NCI-H1436 treated with DMSO at 0.1 percent for 48 hours (cell line): ENCODE measurements at places on chromosomes 3 and 15.

GRCh38 chr3:103794656-103795055 is 1359.8 kb downstream of the ZPLD1 start:
- no peak for DNase-seq

DNA sequence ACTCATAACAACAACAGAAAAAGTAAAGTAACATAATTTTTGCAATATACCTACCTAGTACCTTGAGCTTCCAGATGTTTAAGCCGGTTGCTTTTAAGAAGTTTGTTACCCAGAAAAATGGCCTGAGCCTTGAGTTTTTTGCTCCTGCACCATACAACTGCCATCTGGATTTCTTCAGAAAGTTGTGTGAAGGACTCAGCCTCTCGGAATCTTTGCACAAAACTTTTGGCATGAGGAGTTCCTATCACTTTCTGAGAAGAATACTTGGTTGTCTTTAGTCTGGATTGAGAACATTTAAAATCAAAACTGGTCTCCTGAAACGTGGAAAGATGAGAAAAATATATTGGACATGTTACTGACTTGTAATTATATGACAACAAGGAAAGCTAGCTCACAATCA is 17.3 kb downstream of the GTPBP8 start:
- DNase-seq: no peak

DNA sequence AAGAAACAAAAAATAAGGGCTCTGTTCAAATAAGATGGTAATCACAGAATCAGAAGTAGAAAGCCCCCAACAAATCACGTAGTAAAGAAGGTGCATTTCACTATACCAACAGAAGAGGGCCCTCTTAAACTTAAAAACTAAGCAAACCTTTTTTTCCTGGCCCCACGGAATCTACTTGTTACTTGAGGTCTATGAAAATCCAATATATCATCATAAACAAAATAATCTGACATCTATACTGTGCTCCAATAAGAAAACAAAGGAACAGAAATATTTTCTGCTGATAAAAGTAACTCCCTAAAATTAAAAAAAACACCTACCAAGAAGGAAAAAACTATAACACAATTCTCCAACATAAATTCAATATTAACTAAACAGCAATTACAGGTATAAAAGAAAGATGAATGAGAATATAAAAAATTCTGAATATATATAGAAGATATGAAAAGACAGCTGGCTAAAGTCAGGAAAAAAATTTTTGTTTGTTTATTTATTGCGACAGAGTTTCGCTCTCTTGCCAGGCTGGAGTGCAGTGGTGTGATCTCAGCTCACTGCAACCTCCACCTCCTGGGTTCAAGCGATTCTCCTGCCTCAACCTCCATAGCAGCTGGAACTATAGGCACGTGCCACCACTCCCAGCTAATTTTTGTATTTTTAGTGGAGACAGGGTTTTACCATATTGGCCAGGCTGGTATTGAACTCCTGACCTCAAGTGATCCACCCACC is 81.8 kb downstream of the CLASP2 start:
- DNase-seq: no peak

DNA sequence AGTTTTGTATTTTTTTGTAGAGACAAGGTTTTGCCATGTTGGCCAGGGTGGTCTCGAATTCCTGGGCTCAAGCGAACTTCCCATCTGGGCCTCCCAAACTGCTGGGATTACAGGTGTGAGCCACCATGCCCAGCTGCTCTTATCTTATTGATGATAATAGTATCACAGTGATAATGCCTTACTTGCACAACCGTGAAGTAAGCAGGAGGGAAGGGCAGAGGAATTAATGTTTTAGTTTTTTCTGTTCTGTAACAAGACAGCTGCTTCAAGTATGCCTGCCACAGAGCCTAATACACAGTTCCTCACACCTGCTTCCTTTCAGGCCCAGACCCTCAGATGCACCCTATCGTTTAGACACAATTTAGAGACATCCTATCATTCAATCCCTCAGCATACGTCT is 26.1 kb upstream of the MUC13 start:
- no peak for DNase-seq

DNA sequence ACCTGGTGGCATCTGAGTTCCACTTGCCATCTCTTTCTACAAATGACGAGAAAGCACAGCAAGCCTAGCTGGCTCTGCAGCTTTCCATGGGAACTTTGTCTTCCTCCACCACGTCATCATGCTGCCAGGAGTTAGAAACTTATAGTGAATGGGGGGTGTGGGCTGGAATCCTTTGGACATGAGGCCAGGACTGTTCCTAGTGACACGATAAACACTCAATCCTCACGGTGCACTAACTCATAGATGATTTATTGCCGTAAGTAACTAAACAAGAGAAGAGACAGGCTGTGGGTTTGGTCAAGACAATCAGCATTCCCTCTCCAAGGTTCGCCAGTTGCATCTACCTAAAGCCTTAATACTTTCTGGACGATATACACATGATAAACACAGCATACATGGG is 50.6 kb downstream of the OXNAD1 start:
- DNase-seq: no peak

DNA sequence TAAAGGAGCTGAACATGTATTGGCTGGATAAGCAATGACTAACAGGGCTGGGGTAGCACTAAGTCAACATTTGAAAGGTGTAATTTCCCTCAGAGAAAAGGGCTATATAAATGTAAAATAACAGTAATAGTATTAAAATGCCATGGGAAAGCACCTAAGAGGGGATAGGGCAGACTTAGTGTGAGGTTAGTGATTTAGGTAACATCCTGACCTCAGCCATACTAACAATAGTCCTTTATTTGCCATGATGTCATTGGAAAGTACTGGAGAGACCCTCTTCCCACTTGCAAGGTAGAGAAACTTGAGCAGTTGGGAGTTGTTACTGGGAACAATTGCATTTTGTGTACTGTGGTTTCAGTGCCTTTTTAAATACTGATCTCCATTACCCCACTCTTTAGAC is 103.4 kb downstream of the LSAMP start:
- no peak for DNase-seq

DNA sequence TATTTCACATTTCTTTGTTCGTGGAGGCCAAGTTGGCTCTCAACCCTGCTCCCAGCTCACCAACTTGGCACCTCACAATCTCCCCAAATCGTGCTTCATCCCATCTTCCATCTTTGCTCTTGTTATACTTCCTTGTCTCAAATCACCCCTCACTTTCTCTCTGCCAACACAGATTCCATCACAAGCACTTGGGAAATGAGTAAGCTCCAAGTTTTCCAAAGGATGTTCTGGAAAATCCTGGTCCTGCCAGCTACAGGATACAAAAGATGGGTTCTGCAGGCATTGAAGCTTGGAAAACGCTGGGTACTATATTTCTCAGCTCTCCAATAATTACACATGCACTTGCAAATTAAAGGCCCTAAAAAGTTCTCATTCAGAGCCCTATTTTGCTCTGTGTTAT is 4.1 kb upstream of the TM4SF4 start:
- no peak for DNase-seq

GRCh38 chr3:150423761-150424160 is 15.7 kb downstream of the TSC22D2 start:
- DNase-seq: no peak

- no peak for DNase-seq
Observed at GRCh38 chr3:120350401-120350941, 1.3 kb upstream of the LRRC58 start.

DNA sequence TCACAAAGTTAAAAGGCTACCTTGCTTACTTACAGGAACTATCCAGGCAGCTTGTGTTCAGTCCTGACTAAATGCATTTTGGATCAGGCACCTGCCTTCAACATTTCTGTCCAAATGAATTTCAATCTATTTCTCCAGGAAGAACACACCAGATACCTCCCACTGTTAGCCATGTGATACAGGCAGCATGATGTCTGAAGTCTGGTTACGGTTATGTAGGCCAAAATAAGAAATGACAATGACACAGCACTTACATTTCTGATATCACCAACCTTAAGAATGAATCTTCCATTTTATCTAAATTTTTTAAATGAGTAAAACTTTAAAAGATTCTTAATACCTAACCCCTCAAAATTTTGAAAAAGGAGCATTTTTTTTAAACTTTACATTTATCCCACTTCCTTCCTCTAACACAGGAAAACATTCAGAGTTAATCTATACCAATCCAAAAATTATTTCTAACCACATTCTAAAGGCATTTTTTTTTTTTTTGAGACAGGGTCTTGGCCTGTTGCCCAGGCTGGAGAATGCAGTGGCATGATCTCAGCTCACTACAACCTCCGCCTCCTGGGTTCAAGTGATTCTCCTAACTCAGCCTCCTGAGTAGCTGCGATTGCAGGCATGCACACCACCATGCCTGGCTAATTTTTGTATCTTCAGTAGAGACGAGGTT is at the start of gene MAP4:
TSS of gene MAP4 (minus strand) at position 116 of the 673 bp plus-strand sequence. CDS start 17,556 bp downstream, outside the sequence.
- DNase-seq: no peak

GRCh38 chr3:155744626-155745324 is at the start of gene PLCH1:
PLCH1 (minus strand) TSS chr3:155745071; CDS start chr3:155704224, 40,847 bp downstream.
- DNase-seq: no peak

DNA sequence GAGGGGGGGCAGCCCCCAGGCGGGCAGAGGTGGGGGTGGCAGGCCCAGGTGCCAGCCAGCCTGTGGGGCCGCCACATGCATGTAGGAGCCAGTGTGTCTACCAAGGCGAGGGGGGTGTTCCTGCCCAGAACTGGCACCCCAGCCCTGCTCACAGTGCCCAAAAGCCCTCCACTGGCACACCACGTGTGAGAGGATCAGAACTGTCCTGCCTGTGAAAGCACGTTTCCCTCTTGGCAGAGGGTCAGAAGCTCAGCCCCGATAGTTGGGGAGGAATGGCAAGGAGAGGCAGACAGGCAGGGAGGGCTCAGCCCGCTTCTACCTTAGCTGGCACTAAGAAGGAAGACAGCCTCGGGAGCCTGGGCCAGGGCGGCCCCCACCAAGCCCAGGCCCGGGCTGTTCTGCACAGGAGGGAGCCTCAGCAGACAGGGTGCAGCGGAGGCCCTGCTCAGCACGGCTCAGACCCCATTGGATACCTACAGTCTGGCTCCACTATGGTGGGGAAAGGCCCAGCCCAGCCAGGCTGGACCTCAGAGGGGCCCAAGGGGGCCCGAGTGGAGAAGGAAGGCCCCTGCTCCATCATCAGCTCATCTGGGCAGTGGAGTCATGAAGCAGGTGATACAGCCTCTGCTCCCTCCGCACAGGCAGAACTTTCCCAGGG is 84.8 kb upstream of the LINGO1 start:
- DNase-seq: no peak

DNA sequence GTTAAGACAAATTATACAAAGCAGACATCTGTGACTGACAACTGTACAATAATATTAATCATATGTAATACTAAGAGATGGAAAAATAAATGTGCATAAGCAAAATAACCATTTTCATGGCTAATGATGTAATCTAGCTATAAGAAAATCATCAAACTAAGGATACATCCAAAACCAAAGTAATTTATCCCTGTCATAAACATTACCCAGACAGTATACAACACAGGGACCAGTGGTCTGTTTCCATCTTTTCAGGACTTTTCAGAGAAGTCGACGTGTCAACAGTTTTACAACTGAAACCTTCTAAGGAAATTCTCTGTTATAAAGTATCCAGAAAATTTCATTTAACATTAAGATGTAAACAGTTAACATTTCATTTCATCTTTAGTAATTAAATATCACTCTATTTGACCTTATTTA is 11.0 kb downstream of the THBS1 start:
- no peak for DNase-seq

GRCh38 chr3:58249358-58250092 is 11.9 kb downstream of the ABHD6 start:
- DNase-seq: no peak

DNA sequence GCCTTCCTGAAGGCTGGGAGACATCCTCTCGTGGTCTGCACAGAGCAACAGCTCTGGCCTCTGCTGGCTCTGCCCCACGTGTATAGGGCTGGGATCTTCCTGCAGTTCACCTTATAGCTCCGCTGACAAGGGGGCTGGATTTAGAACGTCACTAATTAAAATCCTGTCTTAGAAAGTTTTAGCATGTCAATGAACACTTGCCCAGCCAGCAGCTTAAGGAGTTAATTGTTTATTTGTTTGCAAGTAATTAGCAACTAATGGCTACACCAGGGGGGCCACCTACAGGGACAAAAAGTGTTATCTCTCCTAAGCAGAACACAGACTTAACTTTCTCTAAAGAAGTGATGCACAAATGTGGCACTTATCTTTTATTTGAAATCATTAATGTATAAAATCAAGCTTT is at the start of gene HESX1:
TSS of gene HESX1 (minus strand) at position 84 of the 403 bp plus-strand sequence. CDS start at position 24, 60 bp downstream.
- DNase-seq: no peak

GRCh38 chr3:156474560-156475389 is 80.1 kb downstream of the SSR3 start:
- DNase-seq: no peak

DNA sequence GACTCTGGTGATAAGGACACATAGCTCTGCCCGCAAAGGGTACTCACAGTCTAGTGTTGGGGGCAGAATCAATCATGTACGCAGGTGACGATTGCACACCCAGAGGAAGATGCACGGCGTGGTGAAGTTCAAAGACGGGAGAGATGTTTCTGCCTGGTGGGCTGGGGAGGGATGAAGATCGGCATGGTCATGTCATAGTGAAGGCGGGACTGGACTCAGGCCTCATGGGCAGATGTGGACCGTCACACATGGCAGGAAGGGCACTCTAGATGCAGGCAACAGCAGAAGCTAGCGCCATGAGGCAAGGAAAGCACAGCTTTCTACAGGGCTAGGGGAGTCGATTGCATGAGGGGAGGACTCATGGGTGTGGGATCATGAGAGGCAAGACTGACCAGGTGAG is 240.6 kb downstream of the OPA1 start:
- DNase-seq: no peak

- DNase-seq: no peak
Observed at GRCh38 chr15:58154769-58155168, 16.6 kb downstream of the AQP9 start.

GRCh38 chr3:8556473-8556869 is 54.8 kb downstream of the LMCD1 start:
- no peak for DNase-seq

- no peak for DNase-seq
Observed at GRCh38 chr3:81913886-81914663, 152.6 kb upstream of the GBE1 start.

- DNase-seq: no peak
Observed at GRCh38 chr3:151558661-151559060, 97.8 kb upstream of the IGSF10 start.

GRCh38 chr3:10277115-10277625 is 15.6 kb downstream of the GHRL start:
- DNase-seq: no peak

GRCh38 chr15:51103330-51103729 is 8.6 kb upstream of the TNFAIP8L3 start:
- DNase-seq: no peak

DNA sequence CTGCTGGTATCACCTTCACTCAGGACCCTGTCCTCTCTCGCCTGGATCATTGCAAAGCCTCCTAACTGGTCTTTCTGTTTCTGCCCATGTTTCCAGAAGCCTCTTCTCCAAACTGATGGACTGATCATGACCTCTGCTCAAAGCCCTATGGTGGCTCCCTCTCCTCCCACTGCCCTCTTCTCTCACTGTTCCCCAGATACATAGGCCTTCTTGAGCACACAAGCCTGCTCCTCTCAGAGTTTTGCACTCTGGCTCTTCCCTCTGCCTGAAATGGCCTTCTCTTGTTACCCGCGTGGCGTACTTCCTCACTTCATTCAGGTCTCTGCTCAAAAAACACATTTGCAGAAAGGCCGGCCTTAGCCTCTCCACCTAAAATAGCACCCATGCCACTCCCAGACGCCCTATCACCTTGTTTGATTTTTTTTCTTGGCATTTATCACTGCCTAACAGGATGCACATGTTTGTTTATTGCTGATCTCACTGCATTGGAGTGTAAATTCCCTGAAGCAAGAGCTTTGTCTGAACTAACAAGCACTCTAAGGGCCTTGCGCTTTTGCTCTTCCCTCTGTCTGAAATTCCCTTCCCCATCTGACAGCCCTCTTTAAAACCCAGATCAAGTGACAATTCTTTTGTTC is 1.4 kb upstream of the ETFA start:
- no peak for DNase-seq
